ENCODE measurements at places on chromosomes 16 and 17.

DNA sequence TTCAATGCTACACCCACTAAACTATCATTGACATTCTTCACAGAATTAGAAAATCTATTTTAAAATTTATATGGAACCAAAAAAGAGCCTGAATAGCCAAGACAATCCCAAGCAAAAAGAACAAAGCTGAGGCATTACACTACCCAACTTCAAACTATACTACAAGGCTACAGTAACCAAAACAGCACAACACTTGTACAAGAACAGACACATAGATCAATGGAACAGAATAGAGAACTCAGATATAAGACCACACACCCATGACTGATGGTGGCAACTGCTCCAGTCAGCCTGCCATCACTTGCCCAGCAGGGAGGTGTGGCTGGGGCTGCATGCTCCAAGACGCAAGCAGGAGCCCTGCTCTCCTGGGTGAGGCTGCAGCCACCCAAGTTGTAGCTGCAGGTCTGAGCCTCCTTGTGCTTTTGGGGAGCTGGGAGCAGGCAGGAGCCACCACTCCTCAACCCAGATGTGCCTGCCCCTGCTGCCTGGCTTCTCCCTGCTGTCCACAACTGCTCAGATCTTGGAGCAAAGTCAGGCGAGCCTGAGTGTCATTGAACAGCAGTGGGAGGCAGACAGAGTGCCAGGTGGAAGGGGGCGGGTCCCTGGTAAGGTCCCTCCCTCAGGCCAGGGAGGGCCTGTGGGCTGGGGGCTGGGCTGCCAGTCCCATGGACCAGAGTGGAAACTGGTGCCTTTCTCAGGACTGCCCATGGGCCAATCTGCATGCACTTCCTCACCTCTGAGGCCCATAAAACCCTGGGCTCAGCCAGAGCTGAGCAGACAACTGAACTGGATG is 24.7 kb downstream of the SSH2 start:
- no peak for DNase-seq

DNA sequence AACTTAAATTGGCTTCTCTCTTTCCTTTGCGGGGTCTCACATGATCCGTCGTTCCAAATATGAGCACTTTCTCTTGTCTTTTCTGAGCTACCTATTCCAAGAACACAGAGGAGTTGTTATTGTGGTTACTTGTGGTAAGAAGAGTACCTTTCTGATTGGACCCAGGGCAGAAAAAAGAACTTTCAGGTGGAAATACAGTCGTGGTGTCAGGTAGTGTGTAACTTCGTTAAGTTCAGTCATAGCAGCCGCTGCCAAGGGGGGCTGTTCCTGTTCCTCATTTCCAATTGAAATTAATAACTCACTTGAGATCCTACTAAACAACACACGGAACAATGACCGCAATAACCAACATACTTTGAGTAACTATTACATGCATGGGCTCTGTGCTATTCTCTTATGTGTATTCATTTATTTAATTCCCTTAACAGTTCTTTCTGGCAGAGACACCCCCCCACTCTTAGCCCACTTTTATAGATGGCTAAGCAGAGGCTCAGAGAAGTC is 681.7 kb downstream of the MAF start:
- no peak for DNase-seq

GRCh38 chr17:82333279-82334171 is at the start of gene SECTM1:
Gene SECTM1 (minus strand): TSS chr17:82333766. CDS start chr17:82327240, 6,526 bp downstream.
- DNase-seq: no peak

GRCh38 chr16:87186446-87186845 is 130.7 kb downstream of the C16orf95 start:
- DNase-seq: no peak

- no peak for DNase-seq
These were observed 13.7 kb downstream of the BLMH start for GRCh38 chr17:30278032-30278431.

DNA sequence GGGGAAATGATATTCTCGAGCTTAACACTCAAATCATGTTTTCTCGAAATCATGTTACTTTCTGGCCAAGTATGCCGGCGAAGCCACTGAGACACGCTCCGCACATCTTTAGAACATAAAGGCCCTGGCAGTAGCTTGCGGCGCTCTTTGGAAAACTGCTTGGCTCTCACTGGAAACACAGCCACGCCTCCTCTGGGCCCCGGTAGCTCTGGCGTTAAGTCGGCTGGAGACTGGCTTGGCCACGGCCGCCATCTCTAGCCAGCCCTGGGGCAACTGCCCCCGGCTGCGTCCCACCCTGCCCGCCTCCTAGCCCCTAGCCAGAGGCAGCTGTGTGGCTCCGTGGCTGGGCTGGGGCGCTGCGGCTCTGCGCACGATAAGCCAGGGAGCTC is 9.2 kb upstream of the BAIAP2 start:
- DNase-seq: no peak

GRCh38 chr16:70615945-70616344 is 30.4 kb upstream of the IL34 start:
- no peak for DNase-seq

GRCh38 chr17:36977066-36977465 is 28.3 kb downstream of the AATF start:
- DNase-seq: no peak

GRCh38 chr17:28896884-28897768 is at the start of gene FLOT2:
Gene FLOT2 (minus strand): TSS chr17:28897733. CDS start chr17:28897574, 159 bp downstream.
- peak; percentile 28 for DNase-seq

DNA sequence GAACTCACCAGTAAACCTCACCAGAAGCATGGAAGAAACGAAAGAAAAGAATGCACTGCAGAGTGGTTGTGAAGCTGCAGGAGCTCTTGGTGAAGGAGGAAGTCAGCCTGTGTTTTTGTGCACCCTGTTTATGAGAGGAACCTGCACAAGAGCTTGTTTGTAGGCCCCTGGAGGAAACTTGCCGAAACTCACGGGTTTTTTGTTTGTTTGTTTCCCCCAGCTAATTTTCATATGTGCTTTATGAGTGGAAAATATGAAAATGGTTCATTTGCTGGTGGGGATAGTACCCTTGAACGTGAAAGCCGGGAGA is 222.7 kb downstream of the C16orf95 start:
- DNase-seq: no peak

GRCh38 chr17:58066401-58066800 is 16.8 kb upstream of the DYNLL2 start:
- DNase-seq: no peak

DNA sequence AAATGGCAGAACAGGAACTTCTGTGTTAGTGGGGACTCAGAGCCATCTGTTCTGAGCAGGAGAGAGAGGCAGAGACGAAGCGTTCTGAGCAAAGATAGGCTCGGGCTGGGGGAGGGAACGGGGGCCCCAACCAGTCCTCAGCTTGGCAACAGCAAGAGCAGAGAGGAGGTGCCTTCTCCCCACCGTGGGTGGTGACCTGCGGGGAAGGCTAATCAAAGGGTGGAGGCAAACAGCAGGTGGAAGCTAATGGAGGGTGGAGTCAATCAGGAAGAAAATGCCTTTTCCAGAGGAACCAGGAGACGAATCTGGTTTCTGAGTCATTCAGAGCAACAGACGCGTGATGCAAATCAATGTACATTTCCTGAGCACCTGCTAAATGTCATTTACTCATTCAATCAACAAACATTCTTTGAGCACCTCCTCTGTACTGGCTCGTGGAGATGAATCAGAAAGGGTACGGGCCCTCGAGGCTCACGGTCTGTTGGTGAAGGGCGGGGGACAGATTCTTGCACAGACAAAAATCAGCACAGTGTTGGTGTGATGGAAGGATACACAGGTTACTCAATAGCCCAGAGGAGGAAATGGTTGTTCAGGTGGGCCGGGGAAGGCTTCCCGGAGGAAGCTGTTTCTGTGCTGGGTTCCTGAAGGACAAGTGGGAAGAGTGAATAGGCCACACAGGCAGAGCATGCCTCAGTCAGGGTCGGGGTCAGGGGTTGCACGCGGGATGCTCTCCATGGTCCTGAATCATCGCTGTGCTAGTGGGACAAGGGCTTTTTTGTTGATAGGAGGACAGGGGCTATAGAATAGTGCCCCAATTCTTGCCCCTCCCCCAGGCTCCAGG is 5.7 kb upstream of the SPNS2 start:
- DNase-seq: no peak

GRCh38 chr17:200586-200985 is 19.1 kb upstream of the DOC2B start:
- no peak for DNase-seq

- DNase-seq: no peak
These were observed 11.3 kb downstream of the GFOD2 start for GRCh38 chr16:67707790-67708189.

DNA sequence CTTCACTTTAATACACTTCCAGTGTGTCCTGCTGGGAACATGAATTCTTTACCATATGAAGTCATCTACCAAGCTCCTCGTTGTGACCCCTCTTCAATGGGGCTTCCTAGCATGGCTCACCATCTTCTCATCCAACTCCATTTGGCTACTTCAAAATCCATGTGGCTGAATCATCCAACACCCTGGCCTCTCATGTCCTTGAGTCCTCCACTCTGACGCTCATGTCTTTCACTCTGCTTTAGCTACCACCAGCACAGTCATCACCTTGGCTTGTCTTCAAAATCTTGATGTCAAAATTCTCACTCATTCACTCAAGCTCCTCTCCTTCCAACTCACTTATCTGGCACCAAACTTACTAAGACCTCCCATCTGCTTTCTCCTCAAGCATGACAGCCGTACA is 35.8 kb downstream of the AMFR start:
- DNase-seq: no peak

- DNase-seq: peak; percentile 69
These were observed 38.8 kb downstream of the C16orf95 start for GRCh38 chr16:87278191-87279093.

DNA sequence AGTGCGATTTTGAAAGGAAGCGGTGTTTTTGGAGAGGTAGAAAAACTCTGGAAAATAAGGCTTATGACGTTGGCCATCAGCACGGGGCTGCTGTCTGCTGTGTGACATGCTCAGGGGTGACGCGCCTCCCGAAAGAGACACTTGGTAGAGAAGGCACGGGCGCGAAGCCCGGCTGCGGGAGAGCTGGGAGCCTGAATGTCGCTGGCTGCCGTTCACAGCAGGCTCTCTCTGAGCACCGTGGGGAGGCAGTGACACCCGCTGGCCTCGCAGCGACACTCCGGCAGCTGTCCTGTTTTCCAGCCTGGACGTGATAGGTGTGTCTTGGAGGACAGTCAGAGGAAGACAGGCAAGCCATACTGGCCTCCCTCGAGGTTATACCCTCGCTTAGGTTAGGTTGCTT is 759.1 kb upstream of the RBFOX1 start:
- no peak for DNase-seq

DNA sequence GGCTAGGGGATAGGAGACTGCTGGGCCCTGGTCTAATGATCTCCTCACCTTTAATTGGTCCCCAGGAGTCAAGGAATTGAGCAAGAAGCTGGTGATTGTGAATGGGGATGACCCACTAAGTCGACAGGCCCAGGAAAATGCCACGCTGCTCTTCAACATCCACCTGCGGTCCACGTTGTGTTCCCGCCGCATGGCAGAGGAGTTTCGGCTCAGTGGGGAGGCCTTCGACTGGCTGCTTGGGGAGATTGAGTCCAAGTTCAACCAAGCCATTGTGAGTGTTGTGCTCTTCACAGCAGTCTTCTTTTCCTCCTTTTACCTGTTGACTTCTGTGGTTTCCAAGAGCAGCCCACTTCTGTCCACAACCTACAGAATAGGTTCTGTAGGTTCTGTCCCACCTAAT is 19.4 kb downstream of the POLR2A start:
- DNase-seq: no peak

- DNase-seq: no peak
These were observed 12.8 kb downstream of the RECQL5 start for GRCh38 chr17:75654176-75654575.

DNA sequence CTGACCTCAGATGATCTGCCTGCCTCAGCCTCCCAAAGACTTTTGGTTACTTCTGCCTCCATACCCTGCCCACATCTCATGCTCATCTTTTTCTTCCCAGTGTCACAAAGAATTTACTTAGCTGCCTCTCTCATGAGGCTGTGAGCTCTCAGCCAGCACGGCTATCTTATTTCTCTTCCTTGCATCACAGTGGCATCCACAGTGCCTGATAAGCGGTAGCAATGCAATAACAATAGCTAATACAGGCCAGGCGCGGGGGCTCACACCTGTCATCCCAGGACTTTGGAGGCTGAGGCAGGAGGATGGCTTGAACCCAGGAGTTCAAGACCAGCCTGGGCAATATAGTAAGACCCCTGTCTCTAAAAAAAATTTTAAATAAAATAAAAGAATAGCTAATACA is 15.5 kb upstream of the MARVELD3 start:
- no peak for DNase-seq

GRCh38 chr16:54090602-54091001 is 196.0 kb downstream of the IRX3 start:
- DNase-seq: no peak

DNA sequence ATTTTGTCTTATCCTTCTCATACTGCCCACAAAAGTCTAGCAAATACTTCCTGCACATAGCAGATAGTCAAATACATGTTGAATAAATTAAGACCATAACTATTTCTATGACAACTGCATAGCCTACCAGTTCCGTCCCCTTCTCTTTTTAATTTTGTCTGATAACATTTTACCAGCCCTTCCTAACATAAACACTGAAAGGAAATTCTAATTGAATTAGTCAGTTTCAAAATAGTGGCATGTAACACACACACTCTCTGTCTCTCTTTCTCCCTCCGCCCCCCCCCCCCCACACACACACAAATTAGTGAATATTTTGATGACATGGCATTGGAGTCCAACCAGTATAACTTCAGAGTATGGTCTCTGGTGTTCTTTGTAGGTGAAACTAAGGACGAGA is 41.8 kb downstream of the TNRC6C start:
- no peak for DNase-seq

- DNase-seq: no peak
These were observed 149.5 kb upstream of the HS3ST4 start for GRCh38 chr16:25542306-25542705.
